ENCODE measurements at places on chromosomes 5 and 9.

DNA sequence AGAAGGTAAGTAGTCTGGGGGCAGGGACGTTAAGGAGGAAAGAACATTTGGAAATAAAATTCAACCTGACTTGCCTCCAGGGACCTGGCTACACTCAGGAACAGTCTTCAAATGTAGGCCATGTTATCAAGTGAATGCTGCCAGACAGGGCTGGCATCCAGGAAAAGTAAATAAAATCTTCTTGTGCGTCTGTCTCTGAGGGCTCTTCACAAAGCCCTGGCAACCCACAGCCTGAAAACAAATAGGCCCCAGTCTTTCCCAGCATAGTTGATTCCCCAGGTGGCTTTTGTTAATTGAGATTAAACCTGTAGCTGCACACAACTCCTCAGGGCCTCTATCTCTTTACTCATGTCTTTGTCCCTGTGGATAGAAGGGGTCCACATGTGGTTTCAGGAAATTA is 55.4 kb downstream of the STK32A start:
- no peak for DNase-seq

GRCh38 chr5:43020399-43020746 is 19.7 kb downstream of the ANXA2R start:
- DNase-seq = no peak

- DNase-seq = no peak
Measured at GRCh38 chr9:19180991-19181390, 49.5 kb upstream of the DENND4C start.

DNA sequence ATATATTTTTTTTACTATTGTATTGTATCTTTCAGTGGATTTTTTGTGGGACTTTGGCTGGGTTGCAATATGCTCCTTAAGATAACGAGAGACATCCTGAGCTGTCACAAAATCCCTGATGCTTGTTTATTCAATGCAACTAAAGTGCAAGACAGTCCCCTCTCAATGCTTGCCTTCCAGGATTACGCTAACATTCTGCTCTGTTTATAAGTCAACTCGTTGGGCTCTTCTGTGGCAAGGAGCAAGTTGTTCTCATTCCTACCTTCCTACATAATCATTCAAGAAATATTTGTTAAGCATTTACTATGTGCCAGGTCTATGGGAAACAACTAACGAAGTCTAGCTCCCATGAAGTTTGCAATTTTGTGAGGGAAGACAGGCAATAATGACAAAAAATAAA is 40.4 kb downstream of the JAKMIP2 start:
- DNase-seq = no peak

GRCh38 chr5:156647034-156647451 is 203.1 kb upstream of the PPP1R2B start:
- no peak for DNase-seq

DNA sequence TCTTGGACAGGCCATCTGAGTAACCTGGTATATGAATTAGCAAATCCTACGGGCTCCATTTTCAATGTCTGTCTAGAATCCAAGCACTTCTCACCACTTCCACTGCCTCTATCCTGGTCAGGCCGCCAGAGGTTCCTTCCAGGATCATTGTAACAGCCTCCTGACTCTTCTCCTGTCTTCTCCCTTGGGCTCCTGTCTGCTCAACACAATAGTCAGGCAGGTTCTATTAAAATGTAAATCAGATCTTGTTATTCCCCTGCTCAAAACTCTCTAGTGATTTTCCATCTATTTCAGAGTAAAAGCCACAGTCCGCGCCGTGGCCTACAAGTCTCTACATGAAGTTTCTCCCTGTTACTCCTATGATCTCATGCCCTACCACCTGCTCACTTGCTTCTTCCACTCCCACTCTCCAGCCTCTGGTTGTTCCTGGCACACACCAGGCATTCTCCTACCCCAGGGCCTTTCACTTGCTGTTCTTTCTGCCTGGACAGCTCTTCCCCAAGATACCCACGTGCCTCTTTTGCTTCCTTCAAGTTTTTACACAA is 21.7 kb downstream of the ZNF366 start:
- no peak for DNase-seq

DNA sequence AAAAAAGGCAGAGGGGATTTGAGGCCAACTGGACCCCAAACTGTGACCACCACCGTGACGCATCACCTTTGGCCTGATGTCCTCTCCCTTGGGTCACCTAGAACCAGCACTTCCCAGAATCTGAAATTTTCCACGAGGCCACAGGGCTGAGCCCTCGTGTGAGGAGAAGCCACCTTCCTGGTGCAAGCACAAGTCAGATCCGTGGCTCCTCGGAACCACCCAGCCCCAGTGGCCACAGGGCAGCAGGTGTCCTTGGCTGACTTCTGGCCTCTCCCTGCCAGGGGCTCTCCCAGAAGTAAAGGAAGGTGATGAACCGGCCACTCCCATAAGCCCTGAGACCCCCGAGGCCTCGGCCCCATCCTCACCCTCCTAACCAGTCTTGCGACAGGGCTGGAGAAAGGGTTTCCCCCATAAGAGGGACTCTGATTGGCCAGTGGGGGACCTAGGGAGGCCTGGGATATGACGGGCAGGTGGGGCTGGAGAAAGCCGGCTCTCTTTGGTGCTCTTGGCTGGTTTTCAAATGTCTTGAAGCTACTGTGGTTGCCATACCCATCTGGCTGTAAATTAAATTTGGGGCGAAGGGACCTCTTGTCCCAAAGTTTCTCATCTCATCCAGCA is 20.9 kb upstream of the HMCN2 start:
- no peak for DNase-seq

GRCh38 chr5:132501961-132502931 is 11.7 kb upstream of the IRF1 start:
- no peak for DNase-seq

GRCh38 chr9:93097511-93098201 is 1.6 kb downstream of the CARD19 start:
- no peak for DNase-seq

GRCh38 chr9:97804059-97804365 is 49.0 kb upstream of the FOXE1 start:
- no peak for DNase-seq

- no peak for DNase-seq
Measured at GRCh38 chr9:134373269-134373668, 47.0 kb downstream of the RXRA start.

GRCh38 chr9:5002811-5003210 is 17.7 kb downstream of the JAK2 start:
- no peak for DNase-seq

- no peak for DNase-seq
Measured at GRCh38 chr5:31941151-31941755, 232.9 kb downstream of the GOLPH3 start.

DNA sequence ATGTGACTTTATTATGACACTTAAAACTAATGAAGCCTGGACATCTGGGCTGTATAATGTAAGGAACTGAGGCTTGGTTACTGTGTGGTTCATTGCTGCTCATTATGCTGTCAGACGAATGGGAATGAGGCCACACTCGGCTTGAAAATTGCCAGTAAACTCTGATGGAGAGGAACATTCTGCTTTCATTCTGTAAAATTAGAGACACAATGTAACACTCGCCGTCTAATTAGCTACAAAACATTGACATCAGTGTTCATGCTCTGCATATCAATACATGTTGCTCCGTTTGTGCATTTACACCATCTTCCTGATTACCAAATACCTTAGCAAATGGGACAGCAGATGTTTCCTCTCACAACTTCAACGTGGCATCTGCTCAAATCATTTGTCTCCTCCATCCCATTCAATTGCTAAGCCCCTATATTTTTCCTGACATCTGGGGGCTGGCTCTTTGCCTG is 133.0 kb downstream of the SLC28A3 start:
- no peak for DNase-seq

DNA sequence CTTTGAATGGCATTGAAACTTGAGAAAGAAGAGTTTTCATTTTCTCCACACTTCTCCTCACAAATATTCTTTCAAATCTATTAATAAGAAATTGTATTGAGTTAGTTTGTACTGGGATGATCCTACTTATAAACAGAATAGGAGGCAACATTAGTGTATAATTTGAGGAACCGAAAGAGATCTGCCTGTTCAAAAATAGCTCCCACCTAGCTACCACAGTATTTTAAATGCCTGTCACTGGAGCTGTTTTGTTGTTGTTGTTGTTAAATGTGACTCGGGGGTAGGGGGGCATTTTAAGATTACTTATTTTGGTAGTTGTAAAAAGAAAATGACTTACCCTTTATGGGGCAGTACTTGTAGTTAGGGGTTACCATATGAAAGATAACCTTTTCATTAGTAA is 20.1 kb upstream of the HAPLN1 start:
- DNase-seq = no peak

DNA sequence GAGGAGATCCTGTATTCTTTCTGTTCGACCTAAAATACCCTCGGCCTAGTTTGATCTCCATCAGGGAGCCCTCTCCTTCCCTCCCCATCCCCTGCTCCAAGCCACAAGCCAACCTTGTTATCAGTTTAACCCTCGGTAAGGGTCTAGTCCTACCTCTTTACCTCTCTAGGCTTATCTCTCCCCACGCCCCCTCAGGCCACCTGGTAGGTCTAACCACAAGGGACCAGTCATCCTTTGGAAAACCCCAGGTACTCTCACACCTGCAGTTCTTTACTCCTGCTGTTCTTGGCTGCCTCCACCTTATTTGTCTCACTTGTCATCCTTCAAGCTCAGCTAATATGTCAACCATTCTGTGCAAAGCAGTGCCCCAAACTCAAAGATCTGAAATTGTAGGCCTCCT is 78.7 kb downstream of the RAD23B start:
- DNase-seq = no peak

- no peak for DNase-seq
Measured at GRCh38 chr9:35905912-35906679, at the start of gene HRCT1. HRCT1 (plus strand) TSS chr9:35906202; CDS start chr9:35906288, 86 bp downstream.

- no peak for DNase-seq
Measured at GRCh38 chr5:171205375-171205774, 103.7 kb upstream of the TLX3 start.

DNA sequence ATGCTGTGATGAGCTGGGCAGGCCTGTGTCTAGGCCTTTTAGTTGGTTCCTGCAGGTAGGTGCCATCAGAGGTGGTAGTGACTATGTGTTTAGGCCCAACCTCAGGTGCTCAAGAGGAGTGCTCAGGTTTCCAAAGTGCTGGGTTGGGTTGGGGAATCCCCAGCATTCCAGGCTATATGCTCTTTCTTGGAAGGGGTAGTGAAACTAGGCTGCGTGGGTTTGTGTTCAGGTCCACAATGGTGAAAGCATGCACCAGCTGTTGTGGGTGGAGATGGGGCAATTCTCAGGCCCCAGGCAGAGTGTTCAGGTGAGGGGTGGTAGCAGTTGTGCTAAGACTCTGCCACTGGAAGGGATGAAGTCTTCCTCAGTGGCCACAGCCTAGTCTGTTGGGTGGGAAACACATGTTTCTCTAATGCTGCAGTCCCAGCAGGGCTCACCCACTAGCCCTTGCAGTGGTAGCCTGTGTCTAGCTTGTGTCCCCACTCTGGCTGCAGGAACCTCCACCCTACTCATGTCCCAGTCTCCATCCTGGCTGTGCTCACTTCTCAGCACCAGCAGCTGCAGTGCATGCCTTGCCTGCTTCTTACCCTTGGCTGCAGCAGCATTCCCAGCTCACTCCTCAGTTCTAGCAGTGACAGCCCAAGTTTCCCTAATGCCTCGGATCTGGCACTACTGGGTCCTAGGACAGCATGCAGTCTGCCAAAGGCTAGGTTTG is 78.9 kb downstream of the FAM170A start:
- no peak for DNase-seq

DNA sequence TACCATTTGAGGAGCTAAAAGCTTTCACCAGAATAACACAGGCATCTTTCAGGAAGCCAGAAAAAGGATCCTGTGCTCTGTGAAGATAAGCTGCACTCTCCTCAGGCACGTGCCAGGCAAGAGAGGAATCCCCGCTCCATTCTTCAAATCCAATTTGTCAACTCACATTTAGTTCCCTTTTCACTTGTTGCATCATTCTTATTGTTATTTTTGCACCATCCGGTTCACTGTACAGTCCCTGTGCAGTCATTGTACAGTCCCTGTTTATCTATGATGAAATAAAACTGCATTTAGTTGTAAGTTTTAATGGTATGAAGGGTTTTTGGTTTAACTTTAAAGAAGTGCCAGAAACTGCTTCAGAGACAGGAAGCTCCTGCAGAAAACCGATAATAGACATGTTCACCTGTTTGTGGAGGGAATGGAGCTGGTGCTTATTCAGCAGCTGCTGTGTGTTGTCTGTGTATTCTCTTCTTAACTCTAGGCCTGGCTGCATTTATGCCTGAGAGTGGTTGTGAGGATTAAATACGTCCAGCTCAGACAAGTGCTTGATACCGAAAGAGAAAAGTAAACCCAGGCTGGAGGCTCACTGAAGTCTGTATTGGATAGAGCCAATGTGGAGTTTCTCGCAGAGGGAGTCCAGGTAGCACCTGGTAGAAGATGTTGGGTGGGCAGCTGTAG is 22.4 kb downstream of the IFNW1 start:
- no peak for DNase-seq

- DNase-seq = no peak
Measured at GRCh38 chr5:12292610-12293204, 388.5 kb upstream of the CTNND2 start.

All from stimulated activated CD8-positive, alpha-beta memory T cell treated with anti-CD3 and anti-CD28 coated beads, Interleukin-4, amount 100 ng/mL, for 4 hours (primary cell).